ENCODE measurements at places on chromosomes 1 and 21. TPM values are rescaled to one million over a fixed set of nuclear protein-coding genes. Genes with fewer than 3 reads are reported as not detected.

DNA sequence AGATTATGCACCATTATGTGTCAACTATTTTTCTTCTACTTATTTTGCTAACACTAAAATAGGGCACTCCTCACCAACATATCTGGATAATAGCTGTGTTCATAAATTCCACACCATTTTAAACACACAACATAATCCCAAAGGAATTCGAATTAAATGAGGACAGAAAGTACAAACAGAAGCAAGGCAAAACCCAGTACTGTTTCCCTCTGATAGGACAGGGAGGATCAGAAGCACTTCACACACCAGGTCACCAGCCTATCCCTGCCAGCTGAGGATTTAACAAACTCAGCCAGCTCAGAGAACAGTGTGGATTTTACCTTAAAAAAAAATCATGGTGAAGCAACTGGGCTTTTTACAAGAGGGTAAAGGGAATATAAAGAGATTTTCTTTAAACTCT, 20.0 kb downstream of the CRYZ start:
- DNase-seq, result no peak

- DNase-seq, result no peak
Observed at GRCh38 chr1:66685670-66686069, 66.6 kb upstream of the DYNLT5 start.

Gene STXBP3
- polyA plus RNA-seq, result 49.4 TPM

Gene OR2L8
- polyA plus RNA-seq, result not detected

Gene GUCA2A
- 0.30 TPM for polyA plus RNA-seq

Gene RGS7
- 0.25 TPM for polyA plus RNA-seq

Data from left lung (tissue), 14 donors.